ENCODE measurements at places on chromosomes 11 and 22.

DNA sequence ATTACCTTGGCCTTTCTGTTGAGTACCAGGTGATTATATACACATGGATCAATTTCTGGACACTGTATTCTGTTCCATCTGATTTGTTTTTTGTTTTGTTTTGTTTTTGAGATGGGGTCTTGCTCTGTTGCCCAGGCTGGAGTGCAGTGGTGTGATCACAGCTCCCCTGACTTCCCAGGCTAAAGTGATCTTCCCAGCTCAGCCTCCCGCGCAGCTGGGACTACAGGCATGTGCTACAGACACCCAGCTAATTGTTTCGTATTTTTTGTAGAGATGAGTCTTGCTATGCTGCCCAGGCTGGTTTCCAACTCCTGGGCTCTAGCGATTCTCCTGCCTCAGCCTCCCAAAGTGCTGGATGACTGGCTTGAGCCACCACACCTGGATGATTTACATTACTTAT lies 19.0 kb downstream of the TCIRG1 start:
- DNase-seq, result no peak

GRCh38 chr11:66386171-66387069 lies 14.9 kb upstream of the SLC29A2 start:
- peak; percentile 81 for DNase-seq

- DNase-seq, result no peak
These were observed 57.8 kb upstream of the RCN1 start for GRCh38 chr11:32033067-32033466.

GRCh38 chr11:11969380-11970215 lies 38.8 kb downstream of the DKK3 start:
- no peak for DNase-seq

DNA sequence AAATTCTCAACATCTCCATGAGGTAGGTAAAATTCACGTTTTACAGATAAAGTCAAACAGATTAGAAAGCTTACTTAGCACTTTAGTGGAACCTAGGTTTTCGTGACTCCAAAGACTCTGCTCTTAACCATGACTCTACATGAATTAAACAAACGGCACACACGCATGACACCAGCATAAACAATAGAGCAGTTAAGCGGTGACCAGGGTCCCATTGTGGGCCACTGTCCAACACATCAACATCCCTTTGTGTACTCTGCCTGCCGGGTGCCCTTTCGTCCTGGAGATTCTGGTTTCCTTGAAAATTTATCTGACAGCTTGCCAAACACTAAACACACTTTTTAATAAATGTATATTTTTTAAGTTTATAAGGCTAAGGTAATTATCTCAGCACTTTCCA lies 941.7 kb downstream of the OPCML start:
- no peak for DNase-seq

GRCh38 chr11:93652161-93652597 lies 9.3 kb upstream of the CEP295 start:
- no peak for DNase-seq

DNA sequence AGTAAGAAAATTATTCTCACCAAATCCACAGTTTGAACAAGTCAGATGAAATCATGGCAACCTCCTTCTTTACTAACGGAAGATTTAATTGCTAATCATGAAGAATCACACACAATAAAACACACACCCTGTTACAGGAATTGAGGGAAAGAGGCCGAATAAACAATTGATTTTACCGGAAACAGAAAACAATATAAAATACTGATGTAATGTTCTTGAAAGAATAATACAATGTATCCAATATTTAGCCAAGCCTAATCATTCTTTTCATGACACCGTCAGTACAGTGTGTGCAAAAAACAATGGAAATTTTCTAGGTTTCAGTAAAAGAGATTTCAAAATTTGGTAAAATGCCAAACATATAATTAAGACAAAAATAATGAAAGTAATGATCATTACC lies 23.4 kb downstream of the ASRGL1 start:
- no peak for DNase-seq

DNA sequence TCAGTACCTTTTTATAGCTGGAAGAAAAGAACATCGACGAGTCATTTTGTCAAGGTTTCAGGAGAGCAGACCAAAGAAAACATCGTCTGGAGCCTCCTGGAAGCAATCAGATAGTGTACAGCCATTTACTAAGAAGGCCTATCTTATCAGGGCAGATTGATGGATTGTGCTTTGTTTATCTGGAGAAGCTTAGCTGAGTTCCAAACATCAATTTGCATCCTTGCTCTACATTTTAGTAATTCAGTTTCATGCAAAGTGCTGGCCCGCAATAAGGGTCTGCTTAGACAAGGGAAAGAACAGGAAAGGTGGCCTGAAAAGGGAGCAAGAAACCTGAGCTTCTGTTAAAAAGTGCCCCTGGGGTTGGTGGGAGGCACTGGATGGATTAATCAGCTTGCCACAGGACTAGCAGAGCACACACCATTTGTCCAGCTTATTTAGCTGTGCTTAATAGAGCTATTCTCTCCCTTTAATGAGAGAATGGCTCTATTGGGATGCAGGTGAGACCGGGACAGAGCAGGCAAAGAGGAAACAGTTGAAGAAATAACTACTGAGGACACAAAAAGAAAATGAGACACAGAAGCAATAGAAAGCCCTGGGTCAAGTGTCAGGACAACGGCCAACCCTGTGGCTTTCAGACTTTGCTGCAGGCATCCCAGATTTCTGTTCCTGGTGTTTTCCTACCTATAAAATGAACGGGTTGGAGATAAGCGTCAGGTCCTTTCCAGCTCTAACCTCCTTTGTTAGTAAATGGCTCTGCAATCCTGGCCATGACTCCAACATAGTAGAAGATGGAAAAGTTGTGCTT lies 122.1 kb upstream of the TTC12 start:
- no peak for DNase-seq

DNA sequence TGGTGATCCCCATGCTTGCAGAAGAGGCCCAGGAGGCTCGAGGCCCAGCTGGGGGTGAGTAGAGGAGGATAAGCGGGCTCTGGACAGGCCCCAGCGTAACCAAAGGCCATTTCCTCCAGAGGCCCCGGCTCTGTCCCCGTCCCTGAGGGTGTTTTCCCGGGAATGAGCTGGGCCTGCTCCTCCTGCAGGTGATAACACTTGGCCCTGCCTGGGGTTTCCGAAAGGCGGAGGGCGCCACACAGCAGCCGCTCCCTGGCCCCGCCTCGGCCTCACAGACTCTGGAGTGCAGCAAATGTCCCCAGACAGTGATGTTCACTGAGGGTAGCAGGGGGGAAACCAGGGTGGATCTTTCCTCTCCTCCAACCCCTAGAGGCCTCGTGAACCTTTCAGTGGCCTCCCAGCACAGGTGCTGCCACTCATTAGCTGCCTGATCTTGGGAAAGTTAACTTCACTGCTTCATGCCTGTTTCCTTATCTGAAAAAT lies 10.5 kb upstream of the MGAT3 start:
- no peak for DNase-seq

Measured in Panc1 (cell line).